ENCODE measurements at places on chromosomes 16 and 17. TPM values are rescaled to one million over a fixed set of nuclear protein-coding genes. Genes with fewer than 3 reads are reported as not detected.

- H3K36me3 ChIP-seq: no peaks in the 10 kb centered on the region
- no peaks in the 10 kb centered on the region for H3K27me3 ChIP-seq
- H3K27ac ChIP-seq: no peak overlapping the region
- no peaks in the 10 kb centered on the region for H3K4me1 ChIP-seq
- no peak for DNase-seq
- H3K4me3 ChIP-seq: no peak overlapping the region
These were observed 28.9 kb upstream of the RPH3AL start for GRCh38 chr17:381516-381915.

- H3K27ac ChIP-seq: peak overlapping the region; percentile 83
- H3K27me3 ChIP-seq: no peaks in the 10 kb centered on the region
- no peak overlapping the region for H3K4me3 ChIP-seq
- no peaks in the 10 kb centered on the region for H3K36me3 ChIP-seq
- peaks cover 74% of the 10 kb centered on the region for H3K4me1 ChIP-seq
These were observed 6.2 kb upstream of the GSE1 start for GRCh38 chr16:85606904-85607303.

DNA sequence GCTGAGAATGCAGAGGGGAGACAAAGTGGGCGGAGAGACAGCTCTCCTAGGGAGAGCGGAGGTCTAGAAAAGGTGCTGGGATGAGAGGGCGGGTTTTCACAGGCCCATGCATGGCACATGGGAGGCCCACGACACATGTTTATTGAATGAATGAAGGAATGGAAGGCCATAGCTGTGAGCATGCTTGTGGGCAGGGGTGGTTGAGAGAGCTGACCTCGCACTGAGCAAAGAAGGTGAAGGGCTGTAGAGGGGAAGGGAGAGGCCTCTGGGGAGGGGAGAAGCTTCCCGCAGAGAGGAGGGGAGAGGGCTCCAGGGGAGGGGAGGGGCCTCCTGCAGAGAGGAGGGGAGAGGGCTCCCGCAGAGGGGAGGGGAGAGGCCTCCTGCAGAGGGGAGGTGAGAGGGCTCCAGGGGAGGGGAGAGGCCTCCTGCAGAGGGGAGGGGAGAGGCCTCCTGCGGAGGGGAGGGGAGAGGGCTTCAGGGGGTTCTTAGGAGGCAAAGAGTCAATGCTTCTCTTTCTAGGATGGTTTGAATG is 27.3 kb downstream of the SDK2 start:
- no peaks in the 10 kb centered on the region for H3K27me3 ChIP-seq
- no peak overlapping the region for H3K27ac ChIP-seq
- DNase-seq: no peak
- no peak overlapping the region for H3K4me3 ChIP-seq
- no peaks in the 10 kb centered on the region for H3K4me1 ChIP-seq

- peaks cover 4% of the 10 kb centered on the region for H3K36me3 ChIP-seq
- H3K27ac ChIP-seq: no peak overlapping the region
- no peak overlapping the region for H3K4me3 ChIP-seq
- H3K27me3 ChIP-seq: no peaks in the 10 kb centered on the region
- no peak for DNase-seq
These were observed 3.0 kb downstream of the GFOD2 start for GRCh38 chr16:67716097-67716496.

DNA sequence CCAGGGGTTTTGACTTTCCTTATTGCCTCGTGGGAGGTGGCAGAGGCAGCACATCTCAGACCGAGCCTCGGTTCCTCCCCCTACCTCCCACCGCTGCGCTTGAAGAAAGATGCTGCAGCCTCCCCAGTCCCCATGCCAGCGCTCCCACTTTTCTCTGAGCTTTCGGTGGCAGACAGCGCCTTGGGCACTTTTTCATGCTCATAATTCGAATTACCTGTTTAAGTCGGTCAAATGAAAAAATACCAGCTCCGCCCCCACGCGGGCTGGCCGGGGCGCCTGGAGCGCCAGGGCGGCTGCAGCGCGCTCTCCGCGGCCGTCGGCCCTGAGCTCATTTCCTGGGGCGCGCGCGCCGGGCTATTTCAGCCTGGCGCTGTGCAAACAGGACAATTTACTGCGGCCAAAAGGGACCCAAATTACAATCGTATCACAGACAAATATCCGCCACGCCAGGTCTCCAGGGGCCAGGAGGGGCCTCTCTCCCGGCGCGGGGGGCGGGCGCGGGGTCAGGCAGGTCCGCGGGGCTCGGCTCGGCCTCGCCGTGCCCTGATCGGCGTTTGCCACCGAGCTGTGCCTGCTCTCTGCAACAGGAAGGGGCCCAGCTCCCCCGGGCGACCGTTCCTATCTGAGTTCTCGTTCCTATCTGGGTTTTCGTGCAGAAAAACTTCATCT is 45.0 kb downstream of the SOST start:
- H3K4me1 ChIP-seq: no peaks in the 10 kb centered on the region
- H3K4me3 ChIP-seq: peak overlapping the region; percentile 37
- DNase-seq: no peak

The GABARAP gene
- total RNA-seq: 289 TPM

DNA sequence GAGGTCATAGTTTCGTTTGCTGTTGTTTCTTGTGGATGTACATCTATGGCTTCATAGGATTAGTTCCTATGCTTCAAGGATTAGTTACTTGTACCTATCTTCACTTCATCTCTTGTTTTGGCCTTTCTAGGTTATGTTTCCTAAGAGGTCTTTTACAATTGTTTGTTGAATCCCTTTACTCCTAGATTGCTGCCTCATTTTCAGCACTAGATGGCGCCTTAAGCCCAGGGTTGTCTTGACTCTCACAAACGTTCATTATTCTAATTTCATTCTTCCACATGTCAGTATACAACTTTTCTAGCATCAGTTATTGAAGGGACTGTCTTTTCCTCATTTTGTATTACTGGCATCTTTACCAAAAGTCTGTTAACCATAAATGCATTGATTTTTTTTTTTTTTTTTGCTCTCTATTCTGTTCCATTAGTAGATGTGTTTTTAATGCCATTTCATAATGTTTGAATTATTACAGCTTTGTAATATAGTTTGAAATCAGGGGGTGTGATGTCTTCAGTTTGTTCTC is 45.0 kb upstream of the NACA2 start:
- H3K4me1 ChIP-seq: no peaks in the 10 kb centered on the region
- no peaks in the 10 kb centered on the region for H3K27me3 ChIP-seq
- H3K36me3 ChIP-seq: no peaks in the 10 kb centered on the region
- DNase-seq: peak; percentile 47
- no peak overlapping the region for H3K4me3 ChIP-seq

DNA sequence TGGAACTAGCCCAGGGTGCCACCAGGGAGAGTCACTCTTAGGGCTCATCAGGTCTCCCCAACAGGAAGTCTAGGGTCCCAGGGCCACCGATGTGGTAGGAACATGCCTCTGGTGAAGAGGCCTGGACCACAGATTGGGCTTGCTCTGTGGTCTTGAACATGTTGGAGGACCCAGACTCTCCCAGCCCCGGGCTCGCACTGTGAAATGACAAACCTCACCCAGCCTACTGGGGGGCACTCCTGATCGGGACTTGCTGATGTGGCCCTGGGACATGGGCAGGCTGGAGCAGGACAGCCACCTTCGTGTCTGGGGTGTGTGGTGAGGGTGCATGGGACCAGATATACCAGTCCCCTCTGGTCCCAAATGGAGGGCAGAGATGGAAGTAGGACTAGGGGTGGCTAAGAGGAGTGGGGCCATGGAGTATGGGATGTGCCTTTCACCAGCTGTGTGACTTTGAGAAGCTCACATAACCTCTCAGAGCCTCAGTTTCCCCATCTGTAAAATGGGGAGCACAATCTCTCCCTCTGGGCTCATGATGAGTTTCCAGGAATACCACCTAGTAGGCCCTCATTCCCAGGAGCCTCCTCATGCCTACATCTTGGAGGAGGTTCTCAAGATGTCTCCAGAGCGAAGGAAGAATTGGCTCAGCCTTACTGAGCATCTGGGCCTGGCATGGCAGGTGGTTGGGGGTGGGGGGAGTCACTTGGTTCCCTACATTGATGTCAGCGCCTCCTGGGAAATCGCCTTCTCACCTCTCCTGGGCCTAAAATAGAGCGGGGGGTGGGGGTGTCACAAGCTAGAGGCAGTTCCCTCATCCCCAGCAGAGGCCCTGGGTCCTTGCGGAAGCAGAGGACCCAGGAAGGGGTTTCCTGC is 1.5 kb upstream of the ADAM11 start:
- no peak overlapping the region for H3K4me3 ChIP-seq
- H3K4me1 ChIP-seq: peaks cover 2% of the 10 kb centered on the region
- no peak overlapping the region for H3K27ac ChIP-seq
- H3K27me3 ChIP-seq: no peaks in the 10 kb centered on the region

The KRT40 gene
- total RNA-seq: not detected

DNA sequence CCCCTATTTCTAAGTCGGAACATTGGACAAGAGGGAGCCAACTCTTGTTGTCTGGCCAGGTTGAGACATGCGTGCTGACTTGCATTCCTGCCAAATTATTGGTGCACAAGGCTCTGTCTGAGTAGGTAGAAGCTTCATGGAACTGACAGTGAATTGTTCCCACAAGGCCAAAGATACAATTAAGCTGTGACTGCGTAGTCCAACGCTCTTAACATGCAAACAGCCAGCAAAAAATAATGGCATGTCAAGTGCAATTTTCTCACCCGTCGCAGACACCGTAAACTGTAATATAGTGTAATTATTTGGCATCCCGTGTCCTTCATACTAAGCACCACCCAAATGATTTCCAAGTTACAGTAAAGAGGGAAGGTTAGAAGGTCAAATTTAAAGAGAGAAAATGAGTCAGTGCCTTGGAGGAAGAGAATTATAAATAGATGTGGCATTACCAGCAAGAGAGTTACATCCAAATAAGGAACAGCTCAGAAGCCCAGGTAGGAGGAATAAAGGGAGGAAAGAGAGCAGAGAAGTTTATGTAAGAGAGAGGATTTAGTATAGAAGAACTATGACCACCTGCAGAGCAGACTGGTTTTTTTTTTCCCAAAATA is 21.8 kb downstream of the CDH8 start:
- H3K27ac ChIP-seq: no peak overlapping the region
- no peaks in the 10 kb centered on the region for H3K4me1 ChIP-seq
- H3K4me3 ChIP-seq: no peak overlapping the region
- no peak for DNase-seq

- H3K4me1 ChIP-seq: 0 out of 2 replicates have a peak, but pooled peaks cover 2% of the 10 kb centered on the region
- no peak overlapping the region for H3K27ac ChIP-seq
- H3K27me3 ChIP-seq: peaks cover 2% of the 10 kb centered on the region
- H3K4me3 ChIP-seq: no peak overlapping the region
- DNase-seq: no peak
These were observed 401.2 kb downstream of the SEC14L1 start for GRCh38 chr17:77542011-77542410.

The RTN4RL1 gene
- 0.80 TPM for total RNA-seq

GRCh38 chr17:65785109-65785508 is 223.7 kb upstream of the AXIN2 start:
- no peaks in the 10 kb centered on the region for H3K27me3 ChIP-seq
- H3K27ac ChIP-seq: peak overlapping the region; percentile 74
- H3K4me3 ChIP-seq: no peak overlapping the region

DNA sequence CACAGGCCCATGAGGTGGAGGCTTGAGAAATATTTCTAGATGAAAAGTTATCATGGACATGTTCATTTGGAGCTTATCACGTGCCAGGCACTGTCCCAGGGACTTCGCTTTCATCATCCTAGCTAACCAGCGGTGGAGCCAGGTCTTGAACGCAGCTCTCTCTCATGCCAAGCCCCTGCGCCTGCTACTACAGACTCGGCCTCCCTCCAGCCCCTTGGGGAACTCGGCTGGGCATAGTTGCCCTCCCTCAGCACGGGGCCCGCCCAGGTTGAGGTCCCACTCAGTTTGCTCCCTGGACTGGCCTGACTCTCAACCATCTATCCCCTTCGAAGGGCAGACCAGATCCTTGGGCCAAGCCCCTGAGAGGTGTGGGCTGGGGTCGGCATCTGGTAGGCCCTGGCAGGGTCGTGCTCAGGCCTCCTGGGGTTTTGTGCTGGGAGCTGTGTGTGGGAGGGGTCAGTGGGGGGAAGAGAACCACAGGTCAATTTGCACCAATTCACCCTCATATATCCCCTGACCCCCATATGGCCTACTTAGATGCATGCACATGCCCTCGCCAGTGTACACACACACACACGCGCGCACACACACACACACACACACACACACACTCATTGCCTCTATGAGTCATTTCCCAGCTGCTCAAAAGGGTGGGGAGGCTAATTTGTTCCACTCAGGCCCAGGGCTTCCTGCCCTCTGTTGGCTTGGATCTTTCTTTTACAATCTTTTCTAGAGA is 12.1 kb upstream of the SCN4A start:
- no peaks in the 10 kb centered on the region for H3K27me3 ChIP-seq
- no peak overlapping the region for H3K4me3 ChIP-seq
- DNase-seq: no peak
- H3K4me1 ChIP-seq: no peaks in the 10 kb centered on the region

DNA sequence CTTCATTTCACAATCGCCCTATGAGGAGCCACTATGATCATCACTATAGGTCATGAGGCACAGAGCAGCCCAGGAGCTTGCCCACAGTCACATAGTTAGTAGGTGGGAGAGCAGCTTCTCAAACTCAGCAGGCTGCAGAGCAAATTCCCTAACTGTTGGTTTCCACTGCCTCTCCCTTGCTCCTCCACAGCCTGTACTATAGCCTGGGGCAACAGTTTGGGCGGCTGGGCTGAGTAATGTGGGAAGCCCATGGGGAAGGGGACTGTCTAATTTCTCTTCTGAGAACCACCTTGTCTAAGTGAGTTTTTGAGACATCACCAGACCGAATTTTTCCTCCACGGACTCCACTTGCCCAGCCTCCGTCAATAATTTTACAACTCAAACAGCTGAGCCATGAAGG is 73.4 kb upstream of the GPR139 start:
- no peak overlapping the region for H3K4me3 ChIP-seq
- no peaks in the 10 kb centered on the region for H3K36me3 ChIP-seq
- no peaks in the 10 kb centered on the region for H3K4me1 ChIP-seq

GRCh38 chr17:27199948-27200347 is 94.0 kb upstream of the WSB1 start:
- no peaks in the 10 kb centered on the region for H3K4me1 ChIP-seq
- no peak overlapping the region for H3K27ac ChIP-seq
- H3K36me3 ChIP-seq: no peaks in the 10 kb centered on the region
- DNase-seq: no peak

DNA sequence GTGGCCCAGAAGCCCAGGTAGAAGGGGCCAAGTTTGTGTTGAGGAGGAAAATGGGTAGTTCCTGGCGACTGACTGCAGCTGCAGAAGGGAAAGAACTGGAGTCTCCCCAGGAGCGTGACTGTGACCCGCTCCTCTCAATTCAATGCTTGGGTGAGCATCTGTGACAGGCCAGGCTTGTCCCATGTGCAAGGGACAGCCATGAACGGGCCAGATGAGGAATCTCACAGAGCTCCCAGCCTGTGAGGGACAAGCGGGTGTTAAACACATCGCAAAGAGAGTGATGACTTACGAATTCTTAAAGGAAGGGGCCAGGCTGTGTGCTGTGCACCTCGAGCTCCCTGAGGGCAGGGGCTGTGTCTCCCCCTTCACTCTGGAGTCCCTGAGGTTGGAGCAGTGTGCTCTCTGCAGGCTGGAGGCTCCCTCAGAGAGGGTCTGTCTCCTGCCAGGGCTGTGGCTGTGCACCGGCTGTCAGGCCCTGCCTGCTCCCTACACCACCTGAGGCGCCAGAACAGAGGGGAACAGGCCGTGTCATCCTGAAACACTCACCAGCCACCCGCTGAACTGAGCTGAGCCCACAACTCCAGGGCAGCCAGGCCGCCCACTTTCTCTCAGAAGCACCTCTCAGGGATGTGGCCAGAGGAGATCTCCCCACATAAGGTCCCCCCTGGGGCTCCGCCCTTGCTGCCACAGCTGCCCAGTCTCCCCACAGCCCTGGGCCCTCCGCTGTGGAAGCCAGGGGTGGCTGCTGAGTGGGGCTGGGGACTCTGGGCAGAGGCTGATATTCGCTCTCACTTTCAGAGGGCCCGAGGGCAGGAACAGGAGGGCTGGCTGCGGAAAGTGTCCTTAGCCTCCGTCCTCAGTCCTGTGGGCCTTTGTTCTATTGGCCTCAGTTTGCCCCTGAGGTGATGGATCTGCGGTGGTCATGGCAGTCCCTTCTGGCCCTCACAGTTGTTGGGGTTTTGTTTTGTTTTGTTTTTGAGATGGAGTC is 25.7 kb upstream of the NXPH3 start:
- H3K4me1 ChIP-seq: no peaks in the 10 kb centered on the region
- no peaks in the 10 kb centered on the region for H3K36me3 ChIP-seq
- H3K27ac ChIP-seq: no peak overlapping the region
